Stimulated activated CD8-positive, alpha-beta memory T cell treated with anti-CD3 and anti-CD28 coated beads, Interleukin-7, amount 100 ng/mL, for 48 hours (primary cell): ENCODE measurements at places on chromosomes 1 and 21.
A peak's percentile ranks its signal among the peaks of the same experiment; 100 is the strongest.

DNA sequence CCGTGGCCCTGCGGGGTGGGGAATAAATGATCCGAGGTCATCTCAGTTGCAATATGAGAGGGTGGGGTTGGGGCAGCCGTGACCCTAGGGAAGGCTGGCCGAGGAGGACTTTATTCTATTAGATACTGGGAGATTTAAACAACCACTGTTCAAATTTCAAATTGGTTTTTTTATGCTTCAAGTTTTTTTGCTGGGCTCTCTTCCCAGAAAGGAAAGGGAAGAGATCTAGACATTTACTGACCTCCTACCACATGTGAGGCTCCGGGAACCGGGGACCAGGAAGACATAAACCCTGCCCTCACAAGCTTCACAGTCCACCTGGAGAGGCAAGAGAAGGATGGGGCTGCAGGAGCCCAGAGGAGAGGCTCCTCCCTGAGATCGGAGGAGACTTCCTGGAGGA is 207.3 kb downstream of the FOXD2 start:
- DNase-seq, result no peak

DNA sequence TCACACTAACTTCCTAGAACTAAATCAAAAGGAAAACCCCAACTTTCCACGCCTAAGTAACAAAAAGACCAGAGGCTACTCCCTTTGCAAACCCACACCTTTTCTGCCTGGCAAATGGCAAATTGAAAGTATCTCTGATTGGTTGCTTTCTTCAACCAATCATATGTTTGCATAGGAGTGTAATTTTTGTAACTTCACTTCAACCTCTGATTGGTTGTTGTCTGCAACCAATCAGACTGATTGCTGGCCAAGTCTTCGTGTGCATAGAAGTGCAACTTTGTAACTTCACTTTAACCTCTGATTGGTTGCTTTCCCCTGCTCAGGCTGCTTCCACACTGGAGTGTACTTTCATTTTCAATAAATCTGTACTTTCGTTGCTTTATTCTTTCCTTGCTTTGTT is 36.9 kb upstream of the PADI2 start:
- no peak for DNase-seq

DNA sequence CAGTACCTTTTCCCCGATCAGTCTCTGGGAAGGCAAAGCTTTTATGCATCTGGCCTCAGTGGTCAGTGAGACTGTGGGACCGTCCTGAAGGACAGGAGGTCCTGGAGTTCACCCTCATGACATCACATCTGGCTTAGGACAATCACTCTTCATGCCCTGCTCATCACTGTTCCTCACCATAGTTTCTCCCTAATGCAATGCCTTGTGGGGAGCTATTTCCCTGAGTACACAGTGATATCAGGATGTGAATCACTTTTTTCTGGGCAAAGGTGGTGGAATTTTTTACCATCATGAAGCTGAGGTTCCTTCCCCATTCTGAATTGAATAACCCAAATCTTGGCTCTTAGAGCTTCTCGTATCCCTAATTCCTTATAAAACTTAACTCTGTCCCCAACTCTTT is 34.8 kb upstream of the CFAP126 start:
- DNase-seq, result no peak

GRCh38 chr1:230167419-230167852 is 100.4 kb downstream of the GALNT2 start:
- DNase-seq, result no peak

DNA sequence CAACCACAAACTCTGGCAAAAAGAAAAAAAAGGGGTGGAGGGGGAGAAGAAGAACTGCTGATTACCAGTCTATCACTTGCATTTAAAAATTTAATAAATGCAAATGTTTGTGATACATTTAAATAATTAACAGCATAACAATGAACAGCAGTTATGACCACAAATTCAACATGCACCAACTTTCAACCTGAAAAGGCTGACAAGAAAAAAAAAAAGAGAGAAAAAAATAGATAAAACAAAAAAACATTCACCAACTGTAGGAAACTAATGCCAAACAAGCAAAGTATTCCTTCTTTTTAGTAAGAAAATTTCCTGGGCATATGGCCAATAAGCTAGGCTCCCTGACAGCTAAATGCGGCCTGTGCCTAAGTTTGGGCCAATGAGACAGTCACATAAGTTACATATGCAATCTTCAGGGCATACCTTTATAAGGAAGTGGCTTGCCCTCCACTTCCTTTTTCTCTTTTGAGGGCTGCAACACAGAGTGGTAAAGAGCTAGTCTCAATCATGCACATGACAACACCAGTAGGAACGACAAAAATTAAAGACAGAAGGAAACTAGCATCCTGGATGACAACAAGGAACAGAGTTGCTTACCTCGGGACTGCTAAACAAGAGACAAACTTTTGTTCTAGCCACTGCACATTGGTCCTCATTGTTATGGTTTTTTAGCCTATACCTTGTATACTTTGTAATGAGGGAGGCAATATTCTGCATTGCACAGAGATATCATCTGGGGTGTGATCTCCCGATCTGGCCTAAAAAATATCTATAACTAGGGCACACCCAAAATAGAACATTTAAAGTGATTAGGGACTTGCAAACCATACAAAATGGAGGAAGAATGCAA is 24.2 kb upstream of the PHTF1 start:
- peak; percentile 20 for DNase-seq

DNA sequence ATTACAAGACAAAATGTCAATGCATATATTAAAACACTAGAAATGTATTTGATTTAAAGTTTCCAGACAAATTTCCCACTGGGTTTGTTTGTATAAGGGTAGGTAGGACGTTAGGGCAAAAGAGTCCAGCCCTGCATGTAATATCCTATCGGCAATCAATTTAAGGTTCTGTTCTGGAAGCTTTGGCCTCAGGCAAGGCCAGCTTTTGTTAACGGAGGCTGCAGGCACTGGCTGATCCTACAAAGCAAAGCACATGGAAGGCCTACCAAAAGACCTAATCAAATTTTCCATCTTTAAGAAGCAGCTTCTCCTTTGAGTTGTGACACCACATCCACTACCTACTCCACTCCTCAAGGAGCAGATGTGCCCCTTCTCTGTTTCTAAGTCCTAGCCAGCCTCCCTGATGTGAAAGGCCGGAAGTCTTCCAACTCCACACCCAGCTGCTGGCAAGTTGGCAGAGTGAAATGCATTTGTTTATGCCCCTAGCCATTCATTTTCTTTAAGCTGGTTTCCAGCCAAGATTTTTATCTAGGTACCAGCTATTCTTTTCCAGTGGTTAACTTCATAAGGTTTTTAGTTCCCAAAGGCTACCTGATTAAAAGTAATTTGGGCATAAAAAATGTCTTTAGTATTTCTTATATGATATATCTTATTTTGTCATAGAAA is 452.6 kb downstream of the PTBP2 start:
- DNase-seq, result no peak

- no peak for DNase-seq
Observed at GRCh38 chr1:81498471-81499462, 302.0 kb upstream of the ADGRL2 start.

- DNase-seq, result no peak
Observed at GRCh38 chr1:81407000-81407821, 393.5 kb upstream of the ADGRL2 start.

GRCh38 chr1:189192741-189193520 is 1284.7 kb downstream of the BRINP3 start:
- DNase-seq, result no peak

- DNase-seq, result no peak
Observed at GRCh38 chr1:173568483-173568882, 34.4 kb downstream of the SLC9C2 start.

- DNase-seq, result no peak
Observed at GRCh38 chr1:24827379-24828135, 82.3 kb downstream of the CLIC4 start.

DNA sequence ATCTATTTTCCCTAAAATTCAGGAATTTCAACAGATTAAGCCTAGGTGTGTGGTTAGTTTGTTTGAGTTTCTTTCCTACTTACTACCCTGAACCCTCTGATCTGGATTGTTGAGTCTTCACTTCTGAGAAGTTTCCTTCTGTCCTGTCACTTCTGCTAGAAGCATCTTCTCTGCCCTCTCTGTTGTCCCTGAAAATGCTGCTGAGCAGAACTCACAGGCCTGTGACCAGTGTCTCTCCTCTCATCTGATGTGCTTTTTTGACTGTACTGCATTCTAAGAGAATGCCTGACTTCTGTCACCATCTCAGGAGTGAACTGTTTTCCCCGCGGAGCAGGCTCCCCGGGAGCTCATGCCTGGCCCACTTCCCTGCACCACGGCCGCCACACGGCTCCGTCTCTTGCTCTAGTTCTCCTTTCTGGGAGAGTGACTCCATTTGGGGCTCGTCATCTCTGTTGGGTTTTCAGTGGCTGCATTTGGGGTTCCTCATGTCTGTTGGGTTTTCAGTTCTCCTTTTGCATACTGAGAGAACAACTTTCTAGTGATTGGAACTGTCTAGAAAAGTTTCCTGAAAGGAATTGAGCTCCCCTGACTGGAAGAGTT is 77.9 kb downstream of the POFUT2 start:
- DNase-seq, result no peak

DNA sequence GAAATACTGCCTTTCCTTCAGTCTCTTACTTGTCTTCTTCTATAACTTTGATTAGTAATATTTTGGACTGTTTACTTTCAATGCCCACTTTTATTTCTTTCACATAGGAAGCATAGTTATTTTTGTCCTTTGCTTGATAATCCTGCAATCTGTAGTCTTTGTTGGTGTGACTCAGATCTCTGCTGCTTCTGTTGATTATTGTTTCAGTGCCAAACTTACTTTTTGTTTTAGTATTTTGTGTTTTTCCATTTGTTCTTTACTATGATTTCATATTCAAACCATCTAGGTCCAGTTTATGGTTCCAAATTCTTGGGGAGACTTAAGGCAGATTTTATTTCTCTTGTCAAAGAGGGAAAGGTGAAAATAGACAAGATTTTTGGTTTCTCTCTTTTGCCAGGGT is 399.9 kb downstream of the HLX start:
- DNase-seq, result no peak

DNA sequence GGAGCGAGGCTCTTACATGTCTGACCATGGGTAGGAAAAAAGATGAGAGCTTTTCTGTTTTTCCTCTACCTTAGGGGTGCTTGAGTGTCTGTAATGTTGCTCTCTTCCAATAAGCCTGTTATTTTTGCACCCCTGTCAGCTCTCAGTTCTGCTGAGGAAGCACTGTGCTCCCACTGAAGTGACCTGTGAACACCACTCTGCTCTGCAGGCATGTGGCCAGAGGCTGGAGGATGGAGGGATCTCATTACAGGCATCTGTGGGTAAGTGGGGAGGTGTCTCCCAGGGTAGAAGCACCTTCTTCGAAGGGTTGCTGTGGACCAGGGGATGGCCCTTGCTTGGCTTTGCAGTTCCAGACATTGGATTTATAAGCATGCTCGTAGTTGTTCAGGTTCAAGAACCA is 56.8 kb upstream of the RBM15 start:
- DNase-seq, result no peak

DNA sequence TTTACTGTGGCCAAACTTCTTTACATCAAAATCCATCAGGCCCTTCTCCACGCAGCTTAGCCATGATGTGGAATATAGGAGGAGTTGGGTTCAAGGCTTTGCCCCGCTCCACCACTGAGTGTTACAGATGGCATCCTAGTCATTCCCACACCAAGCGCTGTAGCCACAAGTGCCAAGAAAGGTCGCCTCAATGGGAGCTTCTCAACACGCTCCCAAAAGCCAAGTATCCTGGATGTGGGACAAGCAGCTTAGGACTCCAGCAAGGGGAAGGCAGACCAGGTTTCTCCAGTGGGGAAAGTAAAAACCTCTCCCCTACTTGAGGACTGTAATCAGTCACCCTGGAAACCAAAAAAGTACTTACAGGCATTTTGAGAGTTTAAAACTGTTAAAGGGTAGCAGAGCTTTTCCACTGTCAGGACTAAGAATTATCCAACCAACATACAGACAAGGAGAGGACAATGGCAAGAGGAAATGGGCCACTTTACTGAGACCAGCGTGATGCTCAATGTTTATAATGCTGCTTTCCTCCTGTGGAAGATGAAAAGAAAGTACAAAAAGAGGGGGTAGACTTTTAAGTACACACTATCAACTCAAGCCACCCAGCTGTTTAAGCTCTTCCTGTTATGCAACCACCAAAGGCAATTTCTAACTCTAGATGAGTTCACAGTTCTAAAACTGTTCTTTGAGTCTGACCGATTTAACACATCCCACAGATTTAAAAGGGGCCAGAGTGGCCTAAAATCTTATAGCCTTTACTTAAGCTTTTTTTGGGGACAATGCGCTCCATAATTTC is 120.7 kb upstream of the KRTAP19-8 start:
- DNase-seq, result no peak

GRCh38 chr1:173601588-173601987 is 1.3 kb downstream of the SLC9C2 start:
- no peak for DNase-seq

DNA sequence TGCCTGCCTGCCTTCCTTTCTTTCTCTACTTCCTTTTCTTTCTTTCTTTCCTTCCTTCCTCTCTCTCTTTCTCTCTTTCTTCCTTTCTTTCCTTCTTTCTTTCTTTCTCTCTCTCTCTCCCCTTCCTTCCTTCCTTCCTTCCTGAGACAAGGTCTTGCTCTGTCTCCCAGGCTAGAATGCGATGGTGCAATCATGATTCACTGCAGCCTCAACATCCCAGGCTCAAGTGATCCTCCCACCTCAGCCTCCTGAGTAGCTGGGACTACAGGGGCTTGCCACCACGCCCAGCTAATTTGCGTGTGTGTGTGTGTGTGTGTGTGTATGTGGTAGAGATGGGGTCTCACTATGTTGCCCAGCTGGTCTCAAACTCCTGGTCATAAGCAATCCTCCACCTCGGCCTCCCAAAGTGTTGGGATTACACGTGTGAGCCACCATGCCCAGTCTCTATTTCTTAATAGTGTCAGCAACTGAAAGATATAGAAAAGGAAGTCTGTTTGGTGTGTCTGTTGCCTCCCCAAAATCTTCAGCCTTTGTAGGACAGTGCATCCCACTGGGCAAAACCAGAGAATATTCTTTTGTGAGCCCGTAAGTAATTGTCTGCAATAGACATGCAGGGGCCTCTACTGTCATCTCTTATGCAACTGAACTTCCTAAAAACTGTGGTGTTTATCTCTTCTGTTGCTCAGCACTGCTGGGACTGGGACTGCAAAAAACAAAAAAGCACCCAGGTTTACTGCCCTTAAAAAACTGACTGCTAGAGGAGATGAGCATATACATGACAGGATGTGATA is 20.9 kb upstream of the RAB4A start:
- DNase-seq, result no peak

- no peak for DNase-seq
Observed at GRCh38 chr1:53361541-53361961, 33.7 kb upstream of the LRP8 start.
